OCI-LY7 (cell line): ENCODE measurements at places on chromosomes 6 and 20. TPM values are rescaled to one million over a fixed set of nuclear protein-coding genes. Genes with fewer than 3 reads are reported as not detected.

DNA sequence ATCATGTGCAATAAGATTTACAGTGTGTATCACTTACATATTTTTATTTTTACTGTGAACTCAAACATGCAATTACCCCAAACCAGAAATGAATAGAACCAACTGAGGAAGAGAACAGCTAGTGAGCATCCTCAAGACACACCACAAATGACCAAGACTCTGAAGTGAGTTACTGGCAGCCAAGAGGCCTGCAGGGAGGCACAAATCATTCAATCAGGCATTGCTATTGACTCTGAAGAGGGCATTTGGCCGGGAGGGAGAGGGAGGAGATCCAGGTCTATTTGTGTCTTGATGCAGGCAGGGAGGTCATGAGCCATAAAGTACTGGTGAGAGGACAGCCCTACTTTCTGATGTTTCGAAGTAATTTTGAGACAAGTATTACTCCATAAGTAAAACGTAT lies 257.7 kb downstream of the BCKDHB start:
- no peak for DNase-seq

The PACSIN1 gene
- total RNA-seq = 70.8 and 88.4 TPM in 2 replicates

GRCh38 chr6:150033207-150033771 lies 8.0 kb upstream of the RAET1L start:
- DNase-seq = no peak

- DNase-seq = no peak
Observed at GRCh38 chr6:39440039-39440426, 117.5 kb upstream of the KCNK16 start.

The TRIM10 gene
- total RNA-seq = not detected in 2 replicates

DNA sequence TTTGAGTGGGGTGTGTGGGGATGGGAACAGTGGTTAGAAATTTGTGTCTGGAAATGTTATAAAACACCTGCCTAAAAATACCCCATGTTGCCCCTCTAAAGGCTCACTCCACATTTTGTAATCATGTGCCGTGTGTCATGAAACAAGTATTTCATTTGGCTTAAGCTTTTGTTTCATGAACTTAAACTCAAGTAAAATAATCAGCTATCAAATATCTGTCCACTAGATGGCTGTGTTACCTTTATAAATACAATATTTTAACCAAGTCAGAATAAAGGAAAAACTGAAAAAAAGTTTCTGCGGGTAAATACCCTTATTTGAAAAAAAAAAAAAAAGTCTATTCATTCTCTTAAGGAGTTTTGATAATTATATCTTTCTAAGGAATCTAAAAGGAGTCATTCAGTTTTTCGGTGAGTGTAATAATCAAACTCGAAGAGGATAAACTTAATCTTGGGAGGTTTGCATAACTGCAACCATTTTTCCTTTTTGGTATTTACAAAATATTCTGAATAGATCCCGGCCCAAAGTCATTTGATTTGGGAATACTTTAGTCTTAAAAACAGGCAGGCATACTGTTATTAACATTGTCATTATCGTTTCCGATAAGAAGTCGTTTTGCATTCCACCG lies 29.9 kb upstream of the MTRF1L start:
- peak; percentile 23 for DNase-seq

- DNase-seq = peak; percentile 18
Observed at GRCh38 chr6:41367700-41368099, 32.3 kb downstream of the NCR2 start.

DNA sequence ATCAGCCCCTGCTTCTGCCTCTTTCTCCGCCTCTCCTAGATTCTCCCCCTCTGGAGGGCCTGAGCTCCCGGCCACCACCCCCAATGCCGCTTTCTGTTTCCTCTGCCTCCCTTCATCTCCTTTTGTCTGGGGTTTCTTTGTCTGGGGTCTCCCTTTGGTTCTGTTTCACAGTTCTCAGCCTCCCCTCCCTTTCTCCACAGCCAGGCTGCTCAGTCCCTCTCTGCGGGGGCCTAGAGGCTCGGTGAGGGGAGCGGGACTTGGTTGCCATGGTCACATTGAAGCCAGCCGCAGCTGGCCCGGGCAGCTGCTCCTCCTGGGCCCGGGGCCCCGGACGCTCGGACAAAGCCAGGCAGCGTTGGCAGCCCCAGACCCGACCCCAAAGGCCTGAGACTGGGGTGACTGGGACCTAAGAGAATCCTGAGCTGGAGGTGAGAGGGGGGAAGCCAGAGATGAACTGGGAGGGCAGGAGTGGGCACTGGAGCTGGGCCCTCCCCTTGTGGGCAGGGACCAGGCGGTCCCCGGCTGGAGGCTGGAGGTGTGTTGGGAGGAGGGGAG lies 3.5 kb upstream of the DDR1 start:
- no peak for DNase-seq

- no peak for DNase-seq
Observed at GRCh38 chr6:165183496-165184140, 125.8 kb downstream of the C6orf118 start.

The SPTLC3 gene
- not detected in 2 replicates for total RNA-seq

The HAO1 gene
- not detected in 2 replicates for total RNA-seq

DNA sequence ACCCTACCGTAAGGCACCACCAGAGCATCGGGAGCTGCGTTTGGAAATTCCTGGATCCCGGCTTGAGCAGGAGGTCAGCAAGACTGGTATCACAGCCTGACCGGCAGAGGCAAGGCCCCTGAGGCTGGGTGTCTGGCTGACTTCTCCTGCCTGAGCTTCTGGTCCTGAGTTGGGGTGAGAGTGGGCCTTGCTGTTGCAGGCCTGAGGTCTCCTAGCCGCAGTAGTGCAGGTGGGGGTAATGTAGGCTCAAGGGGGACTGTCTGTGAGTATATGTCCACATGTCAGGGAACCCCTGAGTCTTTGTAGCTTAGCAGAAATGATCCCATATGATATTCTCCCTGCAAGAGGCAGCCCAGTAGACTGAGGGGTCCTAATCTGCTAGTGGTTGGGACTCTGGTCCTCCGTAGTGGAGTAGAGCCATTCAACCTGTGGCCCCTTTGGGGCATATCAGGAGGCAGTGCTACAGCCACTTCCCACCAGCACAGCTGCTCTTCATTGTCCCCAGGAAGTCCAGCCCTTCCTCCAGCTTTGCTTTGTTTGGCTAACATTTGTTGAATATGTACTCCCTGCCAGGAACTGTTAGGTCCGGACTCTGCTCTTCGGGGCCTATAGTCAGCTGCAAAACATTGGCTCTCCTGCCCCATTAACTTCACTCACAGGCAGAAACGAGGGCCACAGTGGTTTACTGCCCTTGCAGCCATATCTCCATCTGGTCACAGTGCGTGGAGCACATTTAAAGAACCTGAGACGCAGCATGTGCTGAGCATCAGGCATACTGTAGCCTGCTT lies 10.9 kb downstream of the LRRC73 start:
- no peak for DNase-seq

- DNase-seq = no peak
Observed at GRCh38 chr20:24722586-24722985, 226.5 kb upstream of the CST7 start.

GRCh38 chr6:79152269-79152737 lies 74.2 kb upstream of the PHIP start:
- DNase-seq = no peak

The PACRG gene
- total RNA-seq = not detected in 2 replicates

The NKX2-2 gene
- total RNA-seq = not detected in 2 replicates

The FAM217A gene
- total RNA-seq = not detected in 2 replicates

The SLC22A7 gene
- total RNA-seq = not detected in 2 replicates

- DNase-seq = no peak
Observed at GRCh38 chr6:161876231-161876630, 602.4 kb upstream of the AGPAT4 start.

The SCGN gene
- not detected in 2 replicates for total RNA-seq
